ENCODE measurements at places on chromosomes 3 and 15.

- no peak for DNase-seq
These were observed 496.6 kb upstream of the SGO1 start for GRCh38 chr3:20682573-20682972.

- no peak for DNase-seq
These were observed 2.6 kb downstream of the ATP8B4 start for GRCh38 chr15:50116477-50116876.

GRCh38 chr3:177051411-177051810, 145.9 kb downstream of the TBL1XR1 start:
- no peak for DNase-seq

DNA sequence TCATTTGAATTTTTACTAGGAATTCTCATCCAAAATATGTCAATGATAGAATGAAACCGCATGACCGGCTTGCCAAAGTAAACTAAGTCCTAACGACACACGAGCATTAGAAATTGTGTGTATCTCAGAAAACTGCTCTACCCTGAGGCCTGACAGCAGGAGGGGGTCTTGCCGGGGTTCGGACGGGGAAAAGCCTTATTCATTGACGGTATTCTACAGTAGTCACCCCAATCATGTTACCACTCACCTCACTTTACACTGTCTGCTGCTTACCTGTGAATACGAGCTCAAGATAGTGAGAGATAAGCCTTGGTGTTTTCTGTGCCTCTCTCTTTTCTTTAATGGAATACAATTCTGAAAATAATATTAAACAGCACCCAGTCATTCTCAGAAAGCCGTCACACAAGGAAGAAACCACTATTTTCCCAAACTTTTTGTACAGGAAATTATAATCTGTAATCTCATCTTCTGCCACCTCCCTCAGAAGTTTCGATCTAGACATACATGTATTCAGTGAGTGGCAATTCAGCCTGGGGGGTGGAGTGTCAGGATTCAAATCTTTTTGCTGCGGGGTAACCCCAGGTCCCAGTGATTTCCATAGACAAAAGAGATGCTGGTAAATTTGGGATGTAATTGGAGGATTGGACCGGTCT, 492 bp upstream of the FAM43A start:
- DNase-seq, result no peak

DNA sequence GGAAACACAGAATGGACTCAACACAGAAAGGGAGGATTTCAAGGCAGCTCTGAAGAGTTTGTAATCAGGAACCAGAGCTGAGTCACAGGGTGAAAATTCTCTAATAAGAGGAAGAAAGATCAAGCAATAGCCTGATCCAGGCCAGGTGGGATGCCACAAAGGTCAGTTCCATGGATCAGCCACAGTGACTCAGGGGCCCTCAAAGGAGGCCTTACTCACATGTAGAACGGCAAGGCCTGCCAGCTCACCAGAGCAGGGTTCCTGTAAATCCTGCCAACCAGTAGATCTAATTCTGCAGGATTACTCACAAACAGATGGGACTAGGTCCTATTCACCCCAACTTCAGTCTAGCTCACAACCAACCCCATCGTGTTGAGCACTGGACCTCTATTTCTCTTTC, 78.3 kb upstream of the PPP2R3A start:
- no peak for DNase-seq

- peak; percentile 44 for DNase-seq
These were observed 609 bp upstream of the TBC1D23 start for GRCh38 chr3:100260081-100260684.

DNA sequence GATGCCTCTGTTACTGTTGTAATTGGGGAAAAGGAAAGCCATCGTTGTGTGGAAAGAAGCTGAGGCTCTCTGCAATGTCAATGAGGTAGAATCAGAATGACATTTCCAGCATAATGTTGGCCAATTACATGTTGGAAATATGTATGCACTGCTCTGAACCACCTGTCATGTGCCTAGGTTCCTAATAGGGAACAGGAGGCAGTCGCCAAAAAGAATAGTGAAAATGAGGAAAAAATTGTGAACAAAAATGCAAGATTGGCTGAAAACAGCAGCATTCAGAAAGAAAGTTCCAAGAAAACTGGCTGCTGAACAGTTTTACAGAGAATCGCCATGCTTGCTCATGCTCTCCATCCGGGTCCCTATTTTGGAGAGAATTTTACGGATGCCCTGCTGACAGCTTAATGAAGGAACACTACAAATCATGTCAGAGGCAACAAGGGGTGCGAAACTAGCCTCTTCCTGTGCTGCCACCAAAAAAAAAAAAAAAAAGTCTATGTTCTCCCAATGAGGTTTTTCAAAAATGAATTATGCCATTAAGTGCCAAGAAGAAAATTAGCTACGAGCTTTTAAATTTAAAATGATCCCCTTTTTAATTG, 305.9 kb upstream of the ARRDC4 start:
- DNase-seq, result peak; percentile 6

DNA sequence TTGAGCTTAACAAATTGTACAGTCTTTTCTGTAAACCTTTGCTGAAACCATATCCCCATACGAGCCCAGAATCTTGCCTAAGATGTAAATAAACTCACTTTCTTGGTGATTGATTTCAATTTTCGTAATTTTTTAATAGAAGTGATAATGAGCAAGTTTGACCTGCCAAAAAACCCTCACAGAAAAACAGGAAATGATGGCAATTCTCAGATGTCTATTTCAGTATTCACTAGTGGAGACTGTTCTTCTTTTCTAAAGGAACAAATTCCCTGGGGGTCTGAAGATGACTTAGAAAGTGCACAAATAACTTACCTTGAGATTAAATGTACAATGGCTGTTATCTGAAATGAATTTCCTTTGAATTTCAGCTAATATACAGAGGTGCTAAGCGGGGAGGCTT, 116.5 kb upstream of the CMC1 start:
- no peak for DNase-seq

GRCh38 chr3:9157651-9158362, 91.6 kb downstream of the SRGAP3 start:
- DNase-seq, result no peak

DNA sequence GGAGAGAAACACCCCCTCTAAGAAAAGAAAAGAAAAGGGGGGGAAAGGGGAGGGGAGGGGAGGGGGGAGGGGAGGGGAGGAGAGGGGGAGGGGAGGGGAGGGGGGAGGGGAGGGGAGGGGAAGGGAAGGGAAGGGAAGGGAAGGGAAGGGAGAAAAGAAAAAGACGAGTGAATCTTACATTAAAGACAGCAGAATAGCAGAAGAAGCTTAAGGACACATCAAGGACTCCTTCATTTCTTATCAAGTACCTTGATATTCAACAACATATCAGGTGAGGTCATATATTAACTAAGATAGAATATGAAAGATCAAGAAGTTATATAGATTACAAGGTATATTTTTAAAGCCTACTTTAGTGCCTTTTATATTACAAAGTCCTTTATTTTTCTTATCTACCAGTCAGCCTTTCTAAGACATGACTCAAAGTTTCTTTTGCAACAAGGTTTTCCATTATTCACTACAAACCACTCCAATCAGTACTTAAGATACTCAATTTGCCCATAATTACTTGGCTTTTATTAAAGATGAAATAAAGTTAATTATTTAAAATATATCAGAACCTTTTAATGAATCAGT, 17.7 kb upstream of the AADAC start:
- no peak for DNase-seq

DNA sequence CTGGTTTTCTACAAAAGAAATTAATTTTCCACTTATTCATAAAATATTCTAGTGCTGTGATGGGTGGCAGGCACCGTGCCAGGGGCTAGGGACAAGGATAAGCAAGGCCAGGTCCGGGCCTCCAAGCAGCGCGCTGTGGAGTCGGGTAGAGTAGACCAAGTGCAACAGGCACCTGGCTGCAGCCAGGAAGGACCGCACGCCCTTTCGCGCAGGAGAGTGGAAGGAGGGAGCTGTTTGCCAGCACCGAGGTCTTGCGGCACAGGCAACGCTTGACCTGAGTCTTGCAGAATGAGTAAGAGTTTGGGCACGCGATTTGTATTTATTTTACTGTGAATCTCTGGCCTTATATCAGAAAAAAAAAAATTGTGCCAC, at the start of gene CASR:
CASR (plus strand) TSS at position 148 of the 372 bp plus-strand sequence. CDS start 70,522 bp downstream, outside the sequence.
- no peak for DNase-seq

GRCh38 chr15:66860844-66861243, 158.8 kb downstream of the SMAD6 start:
- DNase-seq, result no peak

DNA sequence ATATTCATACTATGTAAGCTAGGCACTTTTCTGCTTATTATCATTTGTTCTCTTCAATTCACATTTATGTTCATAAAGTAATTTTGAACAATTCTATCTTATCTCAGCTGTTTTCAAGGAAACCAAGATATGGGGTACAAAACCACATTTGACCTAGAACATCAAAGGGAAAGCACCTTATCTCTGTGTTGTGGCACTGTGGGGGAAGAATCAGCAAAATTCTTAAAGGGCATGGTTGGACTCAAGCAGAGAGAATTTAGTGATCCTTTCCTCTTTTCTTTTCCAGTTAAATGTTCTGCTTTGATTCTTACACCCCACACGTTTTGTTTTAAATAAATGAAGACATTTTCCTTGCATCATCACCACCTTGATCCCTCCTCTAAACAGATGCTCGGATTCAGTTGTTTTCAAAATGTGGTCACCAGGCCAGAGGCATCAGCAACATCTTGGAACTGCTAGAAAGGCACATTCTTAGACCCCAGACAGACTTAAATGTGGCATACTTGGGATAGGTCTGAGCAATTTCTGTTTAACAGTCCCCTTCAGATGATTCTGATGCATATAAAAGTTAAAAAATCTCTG, 128.4 kb upstream of the TP63 start:
- no peak for DNase-seq

GRCh38 chr15:82958638-82959037, 6.1 kb upstream of the HOMER2 start:
- no peak for DNase-seq

- DNase-seq, result no peak
These were observed 182.4 kb upstream of the DPH6 start for GRCh38 chr15:35728219-35728940.

DNA sequence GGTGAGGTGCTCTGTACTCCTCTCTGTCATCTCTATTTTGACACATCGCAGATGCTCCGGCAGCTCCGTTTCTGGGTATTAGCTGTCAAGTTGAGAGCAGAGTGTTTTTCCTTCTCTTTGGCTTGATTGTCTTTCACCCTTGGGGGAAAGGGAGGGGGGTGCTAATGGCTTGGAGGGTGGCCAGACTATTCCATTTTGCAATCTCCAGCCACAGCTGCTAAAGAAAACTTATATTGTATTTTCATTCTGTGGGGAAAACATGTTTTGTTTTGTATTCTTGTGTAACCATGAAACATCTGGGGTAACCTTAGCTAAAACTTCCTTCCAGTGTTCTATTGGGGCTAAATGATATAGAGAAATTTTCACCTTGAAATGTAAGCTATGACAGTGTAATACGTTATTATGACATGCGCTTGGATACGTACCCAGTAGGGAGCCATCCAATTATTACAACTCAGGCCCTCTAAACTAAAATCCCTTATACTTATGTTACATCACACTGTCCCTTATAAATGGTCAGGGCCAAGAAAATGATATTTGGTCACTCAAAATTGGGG, 14.0 kb upstream of the LARP6 start:
- DNase-seq, result peak; percentile 8

GRCh38 chr3:125048282-125048681, 7.5 kb downstream of the HEG1 start:
- DNase-seq, result no peak

- DNase-seq, result no peak
These were observed 43.9 kb downstream of the THBS1 start for GRCh38 chr15:39624806-39625205.

- no peak for DNase-seq
These were observed 170.1 kb upstream of the ONECUT1 start for GRCh38 chr15:52960283-52960682.

GRCh38 chr3:84906065-84906464, 52.7 kb upstream of the CADM2 start:
- DNase-seq, result no peak

- DNase-seq, result no peak
These were observed 51.7 kb downstream of the CADPS start for GRCh38 chr3:62823461-62824050.

DNA sequence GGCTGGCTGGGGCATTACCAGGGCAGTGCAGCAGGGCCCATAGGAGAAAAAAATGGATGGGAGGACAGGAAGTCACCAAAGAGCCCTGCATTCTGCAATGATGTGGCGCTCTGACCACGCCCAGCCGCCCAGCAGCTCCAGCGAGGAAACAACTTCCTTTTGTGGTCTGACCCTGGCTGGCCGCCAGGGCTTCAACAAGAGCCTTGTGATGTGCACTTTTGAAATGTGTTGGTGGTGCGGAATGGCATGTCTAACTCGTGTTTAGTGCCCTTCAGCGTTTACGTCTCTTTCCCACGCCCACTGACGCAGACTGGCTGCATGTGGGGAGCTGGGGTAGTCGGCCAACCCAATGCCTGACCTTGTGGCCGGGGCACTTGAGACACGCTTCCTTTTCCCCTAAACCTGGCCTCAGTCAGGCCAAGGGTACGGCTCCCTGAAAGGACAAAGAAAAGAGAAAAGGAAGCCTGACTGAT, 81.9 kb upstream of the CTNNB1 start:
- peak; percentile 31 for DNase-seq
